ENCODE measurements at places on chromosomes 7 and 10. TPM values are rescaled to one million over a fixed set of nuclear protein-coding genes. Genes with fewer than 3 reads are reported as not detected.

OR2AE1 gene
- total RNA-seq = under 0.01 TPM

PIK3CG gene
- not detected for total RNA-seq

CPN1 gene
- total RNA-seq = not detected

EN2 gene
- total RNA-seq = not detected

RAB19 gene
- not detected for total RNA-seq

FAM25G gene
- total RNA-seq = 9.0 TPM

GRIFIN gene
- not detected for total RNA-seq

CDC14C gene
- 0.11 TPM for total RNA-seq

ZNF727 gene
- 1.6 TPM for total RNA-seq
